ENCODE measurements at places on chromosomes 12 and 14.

- DNase-seq = no peak
Observed at GRCh38 chr12:127539226-127539858, 727.6 kb upstream of the TMEM132C start.

GRCh38 chr12:94338006-94338794, 121.5 kb downstream of the CEP83 start:
- no peak for DNase-seq

DNA sequence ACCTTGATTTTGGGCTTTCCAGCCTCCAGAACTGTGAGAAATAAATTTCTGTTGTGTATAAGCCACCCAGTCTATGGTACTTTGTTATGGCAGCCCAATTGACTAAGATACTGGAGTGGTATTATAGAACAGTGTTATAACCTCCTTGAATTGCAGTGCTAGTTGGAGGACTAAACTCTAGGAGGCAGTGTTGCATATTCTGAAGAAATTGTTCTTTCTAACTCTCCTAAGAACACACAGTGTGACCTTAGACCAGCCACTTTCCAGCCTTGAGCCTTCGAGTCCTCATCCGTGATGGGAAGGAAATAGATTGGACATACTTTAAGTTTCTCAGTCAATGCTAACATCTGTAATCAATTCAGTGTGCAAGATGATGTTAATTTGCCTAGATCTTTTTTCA, 22.4 kb upstream of the LRRC10 start:
- no peak for DNase-seq

GRCh38 chr12:110658242-110658641, 30.7 kb downstream of the HVCN1 start:
- no peak for DNase-seq

- no peak for DNase-seq
Observed at GRCh38 chr14:89757313-89757939, 197.1 kb downstream of the EFCAB11 start.

DNA sequence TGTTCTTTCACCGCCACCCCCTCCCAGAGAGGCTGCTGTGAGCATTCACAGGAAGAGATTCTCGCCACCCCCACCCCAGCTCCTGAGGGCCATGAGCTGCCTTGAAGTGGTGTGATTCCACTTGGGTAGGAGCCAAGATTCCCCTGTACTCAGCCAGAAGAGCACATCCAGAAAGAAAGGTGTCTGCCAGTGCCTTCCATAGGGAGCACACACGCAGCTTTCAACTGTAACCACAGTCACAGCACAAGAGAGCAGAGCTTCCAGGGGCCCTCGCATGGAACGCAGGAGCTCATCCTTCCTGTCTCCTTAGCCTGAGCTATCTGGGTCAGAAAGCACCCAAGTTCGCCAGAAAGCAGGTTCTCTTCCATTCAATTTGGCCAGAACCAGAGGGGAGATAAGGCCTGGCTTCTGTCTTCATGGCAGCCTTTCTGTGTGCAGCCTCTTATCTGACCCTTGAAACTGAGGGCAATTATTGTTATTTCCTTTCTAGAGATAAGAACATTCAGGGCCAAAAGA, 66.6 kb upstream of the SCN8A start:
- no peak for DNase-seq

DNA sequence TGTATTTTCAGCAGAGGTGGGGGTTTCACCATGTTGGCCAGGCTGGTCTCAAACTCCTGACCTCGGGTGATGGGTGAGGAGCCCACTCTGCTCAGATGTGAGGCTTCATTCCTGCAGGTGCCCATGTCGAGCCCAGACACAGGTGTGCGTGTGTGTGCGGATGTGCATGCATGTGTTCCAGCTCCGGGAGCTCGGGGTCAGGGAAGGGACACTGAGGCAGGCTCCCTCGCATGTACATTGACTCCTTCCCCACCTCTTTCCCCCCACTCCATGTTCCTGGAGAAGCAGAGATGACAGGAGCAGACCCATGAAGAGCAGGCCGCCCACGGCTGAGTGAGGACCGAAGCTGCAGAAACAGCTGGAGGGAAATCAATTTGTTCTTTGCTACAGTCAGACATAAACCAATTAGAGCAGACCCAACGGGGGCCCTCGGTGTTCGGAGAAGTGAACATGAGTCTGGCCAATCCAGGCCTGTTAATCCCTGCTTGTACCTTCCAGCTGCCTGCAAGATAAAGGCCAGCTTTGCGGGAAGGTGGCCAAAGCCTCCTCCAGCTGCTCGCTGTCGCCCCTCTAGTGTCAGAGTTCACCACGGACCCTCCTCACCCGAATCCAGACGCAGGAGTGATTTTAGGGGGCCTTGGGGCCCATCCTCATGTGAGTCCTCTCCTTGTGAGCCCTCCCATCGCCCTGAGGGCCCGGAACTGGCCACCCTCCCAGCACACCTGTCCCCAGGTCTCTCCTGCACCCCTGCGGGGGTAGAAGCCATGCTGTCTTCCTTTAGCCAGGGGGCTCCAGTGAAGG, 321.0 kb upstream of the RTL1 start:
- no peak for DNase-seq

DNA sequence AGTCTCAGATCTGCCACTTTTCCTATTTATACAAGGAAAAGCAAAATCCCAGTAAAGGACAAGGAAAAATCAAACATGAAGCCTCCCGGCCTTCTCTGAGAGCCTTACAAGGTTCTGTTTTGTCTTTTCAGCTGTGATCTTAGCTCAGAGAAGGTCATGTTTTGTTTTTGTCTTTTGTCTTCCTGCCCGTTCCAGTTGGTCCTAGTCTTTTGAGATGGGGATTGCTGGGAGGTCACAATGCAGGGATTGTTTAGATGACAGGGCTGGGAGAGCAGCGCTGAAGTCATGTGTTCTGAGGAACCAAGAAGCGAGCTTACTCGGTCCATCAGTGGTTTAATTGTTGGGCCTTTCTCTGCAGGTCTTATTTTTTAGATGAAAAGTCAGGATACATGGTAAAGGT, 6.0 kb downstream of the PLEKHH1 start:
- no peak for DNase-seq

DNA sequence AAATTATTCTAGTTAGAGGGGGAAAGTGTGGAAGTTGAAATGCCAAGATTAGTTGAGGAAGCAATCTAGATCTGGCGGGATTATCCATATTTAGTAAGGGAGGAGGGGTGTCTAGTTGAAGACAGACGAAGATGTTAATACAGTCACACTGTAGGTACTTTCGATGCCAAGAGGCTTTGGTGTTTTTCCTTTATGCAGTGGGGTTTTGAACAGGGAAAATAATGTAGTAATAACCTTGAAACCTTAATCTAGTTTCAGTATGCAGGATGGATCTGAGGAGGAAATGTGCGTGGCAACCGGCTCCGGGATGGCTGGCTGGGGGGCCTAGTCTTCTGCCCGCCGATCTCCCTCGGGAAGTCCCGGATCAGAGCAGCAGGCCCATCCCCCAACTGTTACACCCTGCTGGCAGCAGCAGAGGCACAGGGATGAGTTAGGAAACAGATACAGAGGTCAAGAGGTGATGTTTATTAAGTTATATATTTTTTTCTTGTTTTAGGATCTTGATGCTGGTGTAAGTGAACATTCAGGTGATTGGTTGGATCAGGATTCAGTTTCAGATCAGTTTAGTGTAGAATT, 27.4 kb downstream of the MDM2 start:
- no peak for DNase-seq

DNA sequence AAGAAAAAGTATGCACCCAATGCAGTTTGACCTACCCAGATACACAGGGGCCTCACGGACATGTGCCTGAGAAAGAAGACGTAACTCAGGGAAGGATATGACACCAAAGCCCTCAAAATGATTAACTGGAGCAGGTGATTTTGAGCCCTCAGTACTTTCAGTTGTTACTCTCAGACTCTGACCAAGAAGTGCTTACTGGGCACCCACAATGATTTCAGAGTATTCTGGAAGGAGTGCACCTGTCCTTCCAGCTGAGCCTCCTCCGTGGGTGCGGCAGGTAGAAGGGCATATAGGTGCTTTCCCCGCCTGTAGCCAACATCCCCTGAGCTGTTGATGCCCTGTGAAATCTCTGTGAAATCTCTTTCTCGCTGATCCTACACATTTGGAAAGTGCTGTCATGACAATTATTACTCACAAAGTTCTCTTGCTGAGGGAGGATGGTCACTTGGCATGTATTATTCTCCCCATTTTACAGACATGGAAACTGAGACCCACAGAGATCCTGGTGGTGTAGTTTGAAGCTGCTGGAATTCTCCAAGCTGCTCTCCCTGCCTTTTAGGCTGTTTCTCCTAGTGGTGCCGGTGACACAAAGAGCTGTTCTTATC, 154.3 kb upstream of the CCND2 start:
- DNase-seq = peak; percentile 27

GRCh38 chr12:107435520-107435919, 250.1 kb upstream of the PWP1 start:
- no peak for DNase-seq

DNA sequence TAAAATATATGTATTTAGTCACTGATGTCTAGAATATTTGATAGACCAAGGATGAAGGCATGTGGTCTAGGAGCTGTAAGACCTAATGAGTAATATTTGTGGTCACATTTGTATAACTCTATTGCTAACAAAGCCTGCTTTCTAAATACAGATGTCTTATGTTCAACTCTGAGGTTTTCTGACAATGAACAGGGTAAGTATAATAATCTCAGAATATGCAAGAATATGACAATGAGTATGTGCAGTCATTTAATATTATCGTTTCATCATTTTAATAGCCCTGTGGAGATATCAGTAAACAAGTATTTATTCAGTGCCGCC, 389.6 kb downstream of the LRIG3 start:
- DNase-seq = no peak

Data from CD4-positive, alpha-beta T cell treated with Interleukin-1 beta for 1 hour (primary cell).